ENCODE measurements at places on chromosomes 7 and 10.
A peak's percentile ranks its signal among the peaks of the same experiment; 100 is the strongest.

DNA sequence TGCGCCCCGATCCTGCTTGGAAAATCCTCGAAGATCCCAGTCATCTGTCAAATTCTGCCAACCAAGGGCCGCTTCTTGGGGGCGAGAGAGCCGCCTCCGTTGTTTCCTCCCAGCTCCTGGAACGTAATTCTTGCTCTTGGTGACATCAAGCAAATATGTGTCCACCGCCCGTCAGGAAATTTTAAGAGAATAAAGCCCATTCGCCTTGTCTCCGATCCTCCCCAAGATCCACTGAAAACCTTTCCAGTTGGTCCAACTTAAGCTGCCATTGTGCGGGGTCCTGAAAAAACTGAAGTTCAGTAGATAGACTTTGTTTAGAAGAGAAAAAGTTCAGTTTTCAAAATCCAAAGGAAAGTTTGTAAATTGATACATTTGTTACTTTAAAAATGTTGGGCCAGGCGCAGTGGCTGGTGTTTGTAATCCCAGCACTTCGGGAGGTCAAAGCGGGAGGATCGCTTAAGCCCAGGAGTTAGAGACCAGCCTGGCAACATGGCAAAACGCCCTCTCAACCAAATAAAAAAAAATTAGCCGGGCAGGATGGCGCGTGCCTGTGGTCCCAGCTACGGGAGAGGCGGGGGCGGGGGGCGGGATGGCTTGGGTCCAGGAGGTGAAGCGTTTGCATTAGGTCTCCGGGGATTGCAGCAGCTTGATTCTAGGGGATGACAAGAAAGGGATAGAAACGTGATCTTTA, 1.0 kb upstream of the ZNF800 start:
- DNase-seq = no peak

DNA sequence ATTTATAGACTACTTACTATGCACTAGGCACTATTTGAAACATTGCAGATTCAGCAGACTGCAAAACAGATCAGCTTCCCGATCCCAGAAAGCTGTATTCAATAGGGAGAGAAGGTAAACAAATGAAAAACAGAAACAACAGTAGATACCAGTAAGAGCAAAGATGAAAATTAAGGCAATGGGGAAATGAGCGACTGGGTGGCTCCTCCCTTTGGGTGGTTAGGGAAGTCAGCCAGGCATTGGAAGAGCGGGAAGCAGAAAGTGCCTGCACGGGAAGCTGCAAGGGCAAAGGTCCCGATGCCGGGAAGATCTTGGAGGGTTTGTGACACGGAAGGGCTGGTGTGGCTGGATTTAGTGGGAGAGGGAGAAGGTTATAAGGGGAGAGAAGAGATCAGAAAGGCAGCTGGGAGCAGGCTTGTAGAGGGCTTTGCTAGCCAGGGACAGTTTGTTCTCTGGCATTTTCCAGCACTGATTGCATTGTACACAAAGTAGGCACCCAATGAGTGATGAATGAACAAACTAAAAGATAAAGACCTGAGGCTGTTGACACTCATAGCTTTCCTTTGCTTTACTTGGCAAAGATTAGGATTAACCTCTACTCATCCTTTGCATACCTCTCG, 67.8 kb downstream of the NAMPT start:
- peak; percentile 86 for DNase-seq

DNA sequence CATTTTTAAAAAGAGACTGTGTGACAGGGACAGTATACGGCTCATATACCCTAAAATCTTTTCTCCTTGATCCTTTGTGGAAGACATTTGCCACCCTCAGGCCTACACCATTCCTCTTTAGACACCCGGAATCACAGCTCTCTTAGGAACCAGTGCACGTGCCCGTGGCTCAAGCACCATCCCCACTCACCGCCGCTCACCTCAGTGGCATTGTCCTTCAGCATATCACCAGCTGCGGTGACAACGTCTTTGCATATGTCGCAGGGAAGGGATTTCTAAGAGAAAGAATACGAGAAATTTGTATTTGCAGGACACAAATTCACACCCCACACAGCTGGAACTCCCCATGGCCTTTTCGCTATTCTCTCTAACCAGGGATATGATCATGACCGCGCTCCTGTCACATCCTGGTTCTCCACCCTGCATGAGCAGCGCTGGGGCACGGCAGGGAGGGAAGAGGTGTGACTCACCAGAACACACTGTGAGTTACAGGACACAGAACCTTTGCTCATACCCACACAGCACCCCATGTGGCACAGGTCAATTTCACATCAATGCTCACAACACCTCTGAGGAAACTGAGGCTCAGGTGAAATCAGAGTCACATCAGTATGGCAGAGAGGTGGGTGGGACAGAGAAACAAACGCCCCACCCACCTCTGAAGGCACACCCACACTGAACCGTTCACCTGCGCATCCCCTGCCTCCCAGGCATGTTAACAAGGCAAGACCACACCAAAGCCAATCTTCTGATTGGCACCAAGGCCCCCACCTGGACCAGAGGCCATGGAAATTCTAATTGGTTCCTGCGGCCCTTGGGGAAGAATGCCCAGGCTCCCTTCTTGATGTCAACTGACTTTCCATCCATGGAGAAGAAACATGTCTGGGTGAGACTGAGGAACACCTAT, 19.2 kb downstream of the PSAP start:
- peak; percentile 76 for DNase-seq

GRCh38 chr10:62456611-62457101, 82.5 kb downstream of the ZNF365 start:
- no peak for DNase-seq

- DNase-seq = no peak
Observed at GRCh38 chr10:11295492-11295891, 277.8 kb downstream of the CELF2 start.

GRCh38 chr7:32051128-32051527, 19.1 kb downstream of the PDE1C start:
- DNase-seq = no peak

DNA sequence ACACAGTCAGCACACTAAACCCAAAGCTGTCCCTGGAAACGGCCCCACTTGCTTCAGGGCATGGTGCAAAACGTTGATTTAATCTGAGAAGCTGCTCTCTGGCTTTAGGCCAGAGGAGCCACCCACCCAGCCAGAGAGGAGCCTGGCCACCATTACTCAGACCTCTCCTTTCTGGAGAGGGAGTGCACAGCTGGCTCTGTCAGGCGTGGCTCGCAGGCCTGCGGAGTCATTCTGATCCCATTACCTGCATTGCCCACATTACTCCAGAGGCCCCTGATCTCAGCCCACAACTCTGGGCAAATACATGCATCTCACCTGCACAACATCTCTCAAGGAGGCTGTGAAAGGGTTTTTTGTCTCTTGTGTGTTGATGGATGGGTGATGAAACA, 370.0 kb upstream of the IGFBP3 start:
- no peak for DNase-seq

GRCh38 chr7:55296070-55296469, 69.1 kb upstream of the LANCL2 start:
- no peak for DNase-seq

DNA sequence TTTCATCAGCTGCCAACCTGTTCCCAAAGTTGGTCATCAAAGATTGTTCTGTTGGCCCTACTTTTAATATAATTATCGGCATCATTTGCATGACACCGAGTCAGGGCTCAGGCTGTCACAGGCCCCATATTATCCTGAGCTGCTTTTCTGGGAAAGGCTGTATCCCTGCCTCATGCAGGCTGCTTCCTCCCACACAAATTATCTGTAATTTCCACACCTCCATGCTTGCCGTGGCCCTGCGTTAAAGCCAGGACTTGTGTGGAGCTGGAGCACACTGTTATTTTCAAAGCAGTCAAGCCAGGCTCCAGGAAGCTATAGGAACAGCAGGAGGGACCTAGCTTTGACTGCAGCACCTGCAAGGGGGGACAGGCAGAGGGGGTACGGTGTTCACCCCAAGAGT, 5.4 kb upstream of the ADCYAP1R1 start:
- no peak for DNase-seq

DNA sequence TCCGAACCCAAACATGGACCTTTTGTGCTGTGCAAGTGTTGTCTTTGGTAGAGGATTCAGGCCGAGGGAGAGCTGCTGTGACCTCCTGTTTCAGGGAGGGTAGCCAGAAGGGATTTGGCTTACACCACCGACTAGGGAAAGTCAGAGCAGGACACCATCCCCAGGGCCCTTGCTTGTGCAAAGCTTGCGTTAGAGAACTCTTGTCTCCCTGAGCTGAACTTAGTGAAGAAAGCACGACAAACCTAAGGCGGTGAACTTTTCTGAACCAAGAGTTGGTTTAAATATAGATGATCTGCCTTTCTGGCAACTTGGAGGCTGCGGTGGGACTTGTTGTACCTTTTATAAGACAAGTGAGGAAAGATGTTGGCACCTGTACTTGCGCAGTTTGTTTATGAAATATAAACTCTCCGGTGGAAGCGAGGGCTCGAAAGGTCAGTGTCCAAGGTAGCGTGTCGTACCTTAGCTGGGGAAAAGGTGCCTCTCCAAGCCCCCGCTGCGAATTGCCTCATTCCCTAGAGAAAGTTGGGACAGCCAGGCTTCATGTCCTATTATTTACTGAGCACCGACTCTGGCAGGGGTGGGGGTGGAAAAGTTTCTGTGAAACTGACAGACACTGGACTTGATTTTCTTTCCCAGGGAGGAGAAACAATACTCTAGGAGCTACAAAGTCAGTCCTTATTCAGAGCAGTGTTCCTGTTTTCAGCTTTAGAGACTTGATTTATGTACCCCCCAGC, 31.6 kb downstream of the WBP1L start:
- DNase-seq = no peak

DNA sequence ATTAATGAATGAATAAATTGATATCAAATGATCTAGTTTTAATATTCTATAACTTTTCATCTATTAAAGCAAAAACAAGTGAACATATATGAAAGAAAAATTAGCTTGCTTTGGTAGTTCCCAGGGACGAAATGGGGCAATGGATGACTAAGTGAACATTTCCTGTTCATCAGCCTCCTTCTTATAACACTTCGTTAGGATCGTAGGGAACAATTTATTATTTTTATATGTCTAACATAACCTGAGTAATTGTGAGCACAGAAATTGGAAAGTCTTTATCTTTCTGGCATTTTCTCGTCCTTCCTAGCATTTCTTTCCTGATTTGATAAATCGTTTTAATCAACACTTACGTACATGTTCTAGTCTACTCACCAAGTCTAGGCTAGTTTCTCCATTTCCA, 59.1 kb upstream of the PPP1R3C start:
- no peak for DNase-seq

- DNase-seq = peak; percentile 66
Observed at GRCh38 chr7:40310258-40310657, 175.5 kb downstream of the SUGCT start.

DNA sequence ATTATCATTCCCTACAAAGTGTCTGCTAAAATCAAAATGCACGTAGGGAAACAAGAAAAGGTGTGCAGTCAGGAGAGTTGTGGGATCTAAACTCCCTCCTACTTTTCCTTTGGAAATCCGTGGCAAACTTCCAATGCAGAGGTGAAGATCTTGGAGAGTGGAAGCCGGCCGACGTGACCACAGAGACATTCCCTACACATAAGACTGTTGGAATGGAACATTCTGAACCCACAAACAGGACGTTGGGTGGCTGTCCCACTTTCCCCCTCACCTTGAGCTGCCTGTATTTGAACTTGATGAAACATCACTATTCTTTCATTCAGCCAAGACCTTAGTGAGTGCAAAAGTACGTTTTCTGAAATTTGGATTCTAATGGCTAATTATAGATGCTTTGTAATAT, 65.9 kb downstream of the PRKCQ start:
- DNase-seq = no peak

GRCh38 chr10:20852303-20852702, 44.8 kb downstream of the NEBL start:
- DNase-seq = no peak

- peak; percentile 72 for DNase-seq
Observed at GRCh38 chr10:43861966-43862751, 213.5 kb upstream of the ZNF32 start.

DNA sequence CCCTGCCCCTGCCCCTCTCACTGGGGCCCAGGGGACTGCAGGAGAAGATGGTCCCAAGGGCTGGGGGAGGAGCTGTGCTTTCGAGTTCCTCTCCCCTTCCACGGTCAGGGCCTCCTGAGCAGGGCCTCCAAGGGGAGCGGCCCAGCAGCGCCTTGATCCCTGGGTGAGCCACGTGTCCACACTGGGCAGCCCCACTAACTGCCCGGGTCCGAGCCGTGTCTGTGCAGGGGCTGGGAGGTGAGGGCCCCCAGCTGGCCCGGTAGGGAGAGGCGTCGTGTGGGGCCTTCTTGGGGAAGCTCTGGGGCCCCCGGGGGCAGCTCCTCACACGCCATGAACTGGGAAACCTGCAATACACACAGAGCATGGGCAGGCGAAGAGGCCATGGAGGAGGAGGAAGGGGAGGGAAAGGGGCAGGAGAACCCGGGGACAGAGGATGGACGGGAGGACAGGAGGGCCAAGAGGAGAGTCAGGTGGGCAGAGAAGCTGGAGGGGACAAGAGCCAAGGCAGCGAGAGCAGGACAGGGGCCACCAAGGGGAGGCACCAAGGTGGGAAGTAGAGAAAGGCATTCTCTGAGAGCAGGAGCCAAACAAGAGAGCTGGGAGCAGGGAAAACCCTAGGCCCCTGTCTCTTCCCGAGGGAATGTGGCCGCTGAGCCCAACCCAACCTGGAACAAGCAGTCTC, 32.8 kb downstream of the KCNH2 start:
- no peak for DNase-seq

DNA sequence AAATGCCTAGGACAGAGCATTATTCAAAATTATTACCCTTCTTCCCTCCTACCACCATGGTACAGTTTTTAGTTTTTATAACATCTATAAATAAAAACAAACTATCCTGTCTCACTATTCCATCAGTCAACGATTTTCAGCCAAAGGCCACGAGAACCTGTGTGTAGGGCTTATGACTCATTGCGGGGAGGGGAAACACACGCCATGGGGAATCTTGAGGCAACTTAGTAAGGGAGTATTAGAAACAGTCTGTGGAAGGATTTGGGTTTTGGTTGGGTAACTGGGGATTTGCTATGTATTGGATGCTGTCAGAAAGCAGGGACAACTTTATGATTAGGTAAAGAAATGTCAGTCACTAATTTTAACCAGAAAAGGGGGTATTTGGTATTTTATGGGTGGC, 14.7 kb downstream of the GPR141 start:
- DNase-seq = no peak

DNA sequence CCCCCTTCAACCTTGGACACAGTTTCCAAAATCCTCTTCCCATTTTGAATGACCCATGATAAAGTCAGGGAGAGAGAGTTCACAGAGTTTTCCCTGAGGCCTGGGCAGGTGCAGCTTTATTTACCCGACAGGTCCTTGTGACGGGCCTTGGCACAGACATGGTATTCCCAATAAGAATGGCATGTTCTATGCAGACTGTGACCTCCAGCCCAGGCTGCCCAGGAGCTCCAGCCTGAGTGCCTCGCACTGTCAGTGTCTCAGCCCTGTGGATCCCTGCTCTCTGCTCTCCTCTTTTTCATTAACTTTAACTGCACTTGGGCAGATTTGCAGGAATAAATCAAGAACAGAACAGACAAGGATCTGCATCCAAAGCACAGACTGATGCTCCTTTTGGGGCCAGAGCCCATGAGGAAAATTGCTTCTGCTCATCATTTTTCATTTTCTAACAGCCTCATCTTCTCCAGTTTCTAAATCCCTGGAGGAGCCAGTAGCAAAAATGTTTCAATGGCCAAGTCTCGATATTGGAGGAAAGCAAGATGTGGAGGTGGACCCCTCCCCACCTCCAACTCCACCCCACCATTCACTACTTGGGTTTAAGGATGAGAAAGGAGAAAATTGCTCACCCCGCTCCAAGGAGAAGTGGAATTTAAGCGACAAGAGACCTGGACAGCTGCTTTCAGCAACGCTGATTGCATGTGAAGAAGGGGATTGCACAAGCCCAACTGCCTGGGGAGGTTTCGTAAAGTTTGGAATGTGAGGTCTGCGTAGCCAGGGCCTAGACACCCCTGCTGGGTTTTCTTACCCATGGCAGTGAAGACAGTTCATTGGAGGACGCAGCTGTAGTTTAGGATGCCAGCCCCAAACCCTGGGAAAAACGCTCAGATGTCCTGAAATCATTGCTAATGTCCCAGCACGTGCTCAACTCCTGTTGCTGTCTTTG, 225.9 kb downstream of the WDR11 start:
- no peak for DNase-seq
